ENCODE measurements at places on chromosomes 13 and 19.

GRCh38 chr13:31987535-31988170, 43.9 kb upstream of the FRY start:
- no peak for DNase-seq

GRCh38 chr19:45455707-45456499, 11.9 kb upstream of the FOSB start:
- DNase-seq: peak; percentile 43

GRCh38 chr19:46515290-46515609, 19.6 kb upstream of the PNMA8B start:
- no peak for DNase-seq

DNA sequence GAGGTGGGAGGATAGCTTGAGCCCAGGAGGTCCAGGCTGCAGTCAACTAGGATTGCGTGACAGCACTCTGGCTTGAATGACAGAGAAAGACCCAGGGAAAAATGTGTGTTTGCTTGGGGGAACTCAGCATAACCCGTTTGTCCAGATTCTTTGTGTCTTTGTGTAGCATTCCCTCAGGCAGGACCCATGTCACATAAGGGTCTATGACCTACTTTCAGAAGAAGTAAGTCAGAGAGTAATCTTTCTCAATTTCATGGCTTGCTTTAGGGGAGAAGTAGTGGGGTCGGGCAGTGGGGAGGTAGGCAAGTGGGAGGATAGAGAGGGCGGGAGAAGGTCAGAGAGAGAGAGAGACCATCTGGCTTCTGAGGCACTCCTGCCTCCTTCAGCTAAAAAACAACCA, 11.9 kb upstream of the PSPC1 start:
- DNase-seq: no peak

- DNase-seq: no peak
Observed at GRCh38 chr19:33302974-33303790, 848 bp upstream of the CEBPA start.

DNA sequence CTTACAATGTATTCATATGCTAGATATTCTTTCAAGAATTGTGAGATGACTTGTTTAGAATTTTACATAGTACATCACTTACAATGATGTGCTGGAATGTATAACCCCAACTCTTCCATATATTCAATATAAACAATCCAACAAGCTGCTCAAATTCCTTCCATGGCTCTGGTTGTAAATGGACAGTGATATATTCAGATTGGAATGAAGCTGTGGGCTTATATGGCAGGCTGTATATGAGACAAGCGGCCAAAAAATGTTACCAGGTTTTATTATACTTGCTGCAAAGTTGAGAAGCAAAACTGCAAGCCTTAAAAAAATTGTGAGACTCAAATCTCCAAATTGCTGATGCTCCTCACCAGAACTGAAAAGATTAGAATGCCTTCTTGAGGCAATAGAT, 83.6 kb upstream of the KLF12 start:
- no peak for DNase-seq
